ENCODE measurements at places on chromosomes 6 and 20.
A peak's percentile ranks its signal among the peaks of the same experiment; 100 is the strongest.

- DNase-seq: no peak
Measured at GRCh38 chr6:144853603-144854002, 568.5 kb downstream of the UTRN start.

- no peak for DNase-seq
Measured at GRCh38 chr20:22402550-22402949, 181.8 kb downstream of the FOXA2 start.

GRCh38 chr6:131281471-131282270, 146.4 kb downstream of the AKAP7 start:
- DNase-seq: peak; percentile 75

GRCh38 chr6:83218646-83219045, 25.5 kb downstream of the RWDD2A start:
- DNase-seq: no peak

DNA sequence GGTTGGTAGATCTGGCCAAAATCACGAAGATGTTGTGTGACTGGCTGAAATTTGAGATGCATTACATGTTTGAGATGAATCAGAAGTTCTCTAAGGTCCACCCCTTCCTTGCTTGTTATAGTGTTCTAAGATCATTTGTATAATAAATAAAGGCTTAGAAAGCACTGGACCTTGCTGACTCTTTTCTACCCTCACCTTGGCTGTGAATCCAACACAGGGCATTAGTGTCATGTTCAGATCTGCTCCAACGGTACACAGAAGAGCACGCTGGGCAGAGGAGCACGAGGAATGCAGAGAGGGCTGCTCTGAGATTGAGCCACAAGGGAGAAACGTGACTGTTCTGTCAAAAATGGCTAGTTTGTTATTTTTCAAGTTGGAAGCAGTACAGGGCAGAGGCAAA, 169.5 kb upstream of the HDAC2 start:
- no peak for DNase-seq

- no peak for DNase-seq
Measured at GRCh38 chr6:131045139-131045538, 17.9 kb downstream of the EPB41L2 start.

GRCh38 chr20:51467956-51468626, 74.4 kb downstream of the NFATC2 start:
- DNase-seq: no peak

- no peak for DNase-seq
Measured at GRCh38 chr20:1798982-1799381, 96.2 kb upstream of the SIRPA start.

GRCh38 chr20:42274986-42275385, 656.8 kb upstream of the CHD6 start:
- no peak for DNase-seq

DNA sequence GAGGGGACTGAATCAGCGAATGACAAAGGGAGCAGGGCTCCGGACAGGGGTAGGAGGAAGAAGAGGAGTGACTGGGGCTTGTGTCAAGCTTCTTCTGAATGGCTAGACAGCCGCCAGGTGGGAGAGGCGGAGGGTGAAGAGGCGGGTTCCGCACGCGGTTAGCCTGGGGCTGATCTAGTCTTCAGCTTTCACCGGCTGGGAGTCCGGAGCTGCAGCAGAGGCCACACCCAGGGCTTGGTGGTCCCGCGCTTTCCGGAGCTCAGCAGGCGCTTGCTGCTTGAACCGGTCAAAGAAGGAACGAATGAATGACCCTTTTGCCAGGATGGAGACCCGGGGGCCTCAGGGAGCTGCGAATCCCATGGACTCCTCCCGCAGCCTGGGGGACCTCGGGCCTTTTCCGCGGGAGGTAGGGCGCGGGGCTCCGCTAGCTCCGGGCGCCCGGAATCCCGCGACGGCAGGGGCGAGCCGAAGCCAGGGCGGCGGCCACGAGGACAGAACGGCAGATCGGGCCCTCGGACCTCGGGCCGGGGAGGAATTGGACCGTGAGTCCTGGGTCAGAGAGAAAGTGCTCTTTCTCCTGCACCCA, at the start of gene C6orf141:
Gene C6orf141 (plus strand): TSS at position 177 of the 586 bp plus-strand sequence. CDS start 125 bp downstream, at position 302.
- no peak for DNase-seq

GRCh38 chr20:37475252-37475651, 45.8 kb upstream of the NNAT start:
- no peak for DNase-seq

- no peak for DNase-seq
Measured at GRCh38 chr6:148704400-148705246, 42.2 kb upstream of the UST start.

GRCh38 chr6:166419286-166419685, 36.5 kb upstream of the MPC1 start:
- DNase-seq: peak; percentile 68

- no peak for DNase-seq
Measured at GRCh38 chr6:159981071-159981402, 12.2 kb downstream of the IGF2R start.

GRCh38 chr20:1874450-1875182, 20.6 kb upstream of the SIRPA start:
- no peak for DNase-seq

DNA sequence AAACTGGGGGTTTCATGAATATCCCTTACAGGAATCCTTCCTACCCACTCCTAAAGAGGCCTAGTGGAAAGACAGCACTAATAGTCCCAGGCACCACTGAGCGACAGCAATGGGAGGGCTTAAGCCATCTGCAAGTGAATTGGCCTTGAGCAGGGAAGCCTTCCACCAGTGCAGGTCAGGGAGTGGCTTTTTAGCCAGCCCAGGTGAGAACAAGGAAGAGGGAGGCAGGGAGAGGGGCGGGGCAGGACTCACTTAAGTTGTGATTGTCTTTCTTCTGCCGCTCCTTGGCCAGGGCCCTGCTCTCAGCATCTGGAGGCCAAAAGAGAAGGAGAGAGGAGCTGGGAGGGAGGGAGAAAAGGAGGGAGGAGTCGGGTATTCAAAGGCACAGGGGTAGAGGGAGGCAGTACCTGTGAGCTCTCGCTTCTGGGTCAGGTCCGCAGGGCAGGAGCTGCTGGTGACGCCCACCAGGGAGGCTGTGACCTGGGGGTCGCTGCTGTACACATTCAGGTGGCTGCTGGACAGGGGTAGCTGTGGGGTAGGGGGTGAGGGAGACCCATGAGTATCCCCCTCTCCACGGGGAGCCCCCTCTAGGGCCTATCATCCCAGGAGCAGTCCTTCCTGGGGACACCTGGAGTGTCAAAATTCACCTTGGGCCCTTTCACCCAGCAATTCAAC, 47.8 kb downstream of the TFEB start:
- DNase-seq: no peak

DNA sequence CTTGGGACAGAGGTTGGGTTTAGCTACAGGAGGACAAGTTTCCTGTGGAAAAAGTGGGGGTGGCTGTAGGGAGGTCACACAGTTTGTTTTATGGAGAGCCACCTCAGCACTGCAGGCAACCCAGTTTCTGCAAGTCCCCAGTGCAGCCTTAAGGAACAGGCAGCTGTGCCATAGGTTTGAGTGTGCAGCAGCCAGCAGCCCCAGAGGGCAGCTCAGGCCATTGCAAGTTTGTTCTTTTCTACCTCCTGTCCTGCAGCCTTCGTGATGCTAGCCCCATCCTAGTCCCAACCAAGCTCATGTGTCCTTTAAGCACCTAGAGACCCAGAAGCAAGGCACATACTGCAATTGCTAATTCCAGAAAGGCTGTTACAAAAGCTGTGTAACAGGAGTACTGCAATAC, 58.8 kb downstream of the ZBTB9 start:
- no peak for DNase-seq

- DNase-seq: no peak
Measured at GRCh38 chr20:62252342-62252966, 14.1 kb downstream of the OSBPL2 start.

GRCh38 chr20:24816907-24817306, 132.2 kb upstream of the CST7 start:
- no peak for DNase-seq

GRCh38 chr20:37901654-37902503, 1.0 kb upstream of the VSTM2L start:
- peak; percentile 5 for DNase-seq

DNA sequence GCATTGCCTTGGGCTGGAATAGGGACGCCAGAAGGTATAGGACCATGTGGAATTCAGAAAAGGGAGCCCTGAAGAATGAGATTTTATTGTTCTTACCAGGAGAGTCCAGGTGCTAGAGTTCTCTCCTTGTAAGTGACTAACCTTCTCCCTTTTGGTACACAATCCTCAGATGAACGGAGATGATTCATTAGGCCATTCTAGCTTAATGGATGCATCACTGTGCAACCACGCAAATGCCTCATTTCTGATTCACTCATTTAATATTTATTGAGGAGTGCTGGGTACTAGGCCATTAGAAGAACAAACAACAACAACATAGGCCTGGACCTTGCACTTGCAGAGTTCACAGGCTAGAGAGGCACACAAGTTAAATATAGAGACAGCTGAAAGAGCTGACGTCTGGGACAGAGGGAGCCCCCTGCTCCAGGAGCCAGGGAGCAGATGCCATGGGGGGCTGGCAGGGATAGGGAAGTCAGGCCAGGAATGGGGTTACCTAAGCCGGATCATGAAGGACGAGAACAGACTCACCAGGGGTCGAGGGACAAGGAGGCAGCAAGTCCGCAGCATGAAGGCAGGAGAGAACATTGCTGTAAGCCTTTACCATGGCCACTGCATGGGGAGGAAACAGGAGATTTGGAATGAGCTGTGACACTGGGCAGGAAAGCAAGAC, 179.5 kb upstream of the AKAP12 start:
- DNase-seq: no peak

GRCh38 chr6:166670894-166671293, 43.8 kb upstream of the RPS6KA2 start:
- no peak for DNase-seq

GRCh38 chr6:40112350-40112749, 178.1 kb upstream of the MOCS1 start:
- no peak for DNase-seq

GRCh38 chr20:45993197-45993951, 15.3 kb upstream of the MMP9 start:
- no peak for DNase-seq
